ENCODE measurements at places on chromosomes 4 and X.

DNA sequence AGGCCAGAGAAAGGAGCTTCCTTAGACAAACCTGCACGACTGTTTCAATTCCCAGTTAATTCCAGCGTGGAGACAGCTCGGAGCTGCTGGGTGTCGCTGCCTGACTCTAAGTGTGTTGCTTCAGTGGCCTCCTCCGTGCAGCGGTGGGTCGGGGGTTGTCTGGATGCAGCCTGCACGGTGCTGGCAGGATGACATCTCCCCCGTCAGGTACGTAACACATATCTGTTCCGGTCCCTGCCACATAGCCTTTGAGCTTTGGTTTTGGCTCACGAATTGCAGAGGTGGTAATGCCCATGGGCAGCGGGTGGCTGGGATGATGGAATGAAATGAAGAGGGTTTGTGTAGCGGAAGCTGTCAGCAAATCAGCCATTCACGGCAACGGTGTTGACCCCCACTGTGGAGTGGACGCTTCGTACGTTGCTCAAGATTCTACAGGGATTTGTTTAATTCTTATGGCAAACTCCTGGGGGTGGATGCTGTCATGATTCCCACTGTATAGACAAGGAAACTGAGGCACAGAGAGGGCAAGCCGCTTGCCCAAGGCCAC is 33.7 kb upstream of the HMX1 start:
- DNase-seq: no peak

- no peak for DNase-seq
Measured at GRCh38 chr4:152458801-152459302, 77.0 kb downstream of the FBXW7 start.

- DNase-seq: no peak
Measured at GRCh38 chrX:121642415-121642814, 595.0 kb downstream of the GLUD2 start.

- DNase-seq: no peak
Measured at GRCh38 chr4:24988776-24989175, 42.0 kb downstream of the LGI2 start.

DNA sequence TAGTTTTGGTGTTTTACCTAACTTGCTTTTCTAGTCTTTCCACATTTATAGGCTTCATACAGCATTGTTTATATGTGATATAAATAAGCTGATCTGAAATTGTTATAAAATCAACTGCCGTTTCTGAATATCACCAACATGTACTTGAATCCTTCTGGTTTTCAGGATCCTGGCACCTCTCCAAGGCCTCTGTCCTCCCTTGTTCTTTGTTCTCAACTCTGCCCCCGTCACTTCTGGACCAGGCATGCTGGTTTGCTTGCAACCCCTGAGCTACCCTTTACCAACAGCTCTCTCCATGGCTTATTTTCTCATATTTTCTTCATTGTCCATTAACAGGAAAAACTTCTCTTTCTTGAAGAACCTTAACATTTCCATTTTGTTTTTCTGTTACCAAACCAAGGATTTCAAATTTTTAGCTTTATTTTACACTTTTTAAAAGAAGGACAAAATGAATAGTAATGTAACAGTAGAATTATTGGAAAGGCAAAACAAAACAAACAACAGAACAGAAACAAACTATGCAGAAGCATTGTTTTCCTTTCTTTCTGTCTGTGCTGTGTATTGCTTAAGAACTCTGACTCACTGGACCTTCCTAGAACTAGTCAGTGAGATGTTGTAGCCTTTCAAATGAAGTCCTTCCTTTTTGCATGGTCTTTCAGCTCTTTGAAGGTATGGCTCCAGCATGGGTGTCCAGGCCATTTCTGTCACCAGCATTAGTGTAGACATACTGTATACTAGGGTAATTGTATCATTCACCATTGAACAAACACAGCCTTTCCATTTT is 44.8 kb downstream of the BANK1 start:
- no peak for DNase-seq

DNA sequence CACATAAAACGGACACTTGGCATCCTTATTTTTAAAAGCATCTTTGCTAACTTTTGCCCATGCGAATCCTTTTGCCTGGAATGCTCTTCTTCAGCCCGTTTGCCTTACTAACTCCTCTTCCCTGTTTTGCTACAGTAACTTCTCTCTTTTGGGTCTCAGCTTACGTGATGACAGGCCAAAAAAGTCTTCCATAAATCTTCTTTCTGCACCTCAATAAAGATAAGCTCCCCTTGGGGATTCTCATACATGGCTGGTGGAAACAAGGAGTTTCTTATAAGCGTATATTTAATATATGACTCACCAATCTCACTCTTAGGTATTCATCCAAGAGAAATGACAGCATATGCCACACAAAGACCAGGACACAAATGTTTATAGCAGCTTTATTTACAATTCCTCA is 192.7 kb downstream of the RCHY1 start:
- DNase-seq: no peak

- DNase-seq: no peak
Measured at GRCh38 chr4:32485956-32486355, 1765.8 kb downstream of the PCDH7 start.

DNA sequence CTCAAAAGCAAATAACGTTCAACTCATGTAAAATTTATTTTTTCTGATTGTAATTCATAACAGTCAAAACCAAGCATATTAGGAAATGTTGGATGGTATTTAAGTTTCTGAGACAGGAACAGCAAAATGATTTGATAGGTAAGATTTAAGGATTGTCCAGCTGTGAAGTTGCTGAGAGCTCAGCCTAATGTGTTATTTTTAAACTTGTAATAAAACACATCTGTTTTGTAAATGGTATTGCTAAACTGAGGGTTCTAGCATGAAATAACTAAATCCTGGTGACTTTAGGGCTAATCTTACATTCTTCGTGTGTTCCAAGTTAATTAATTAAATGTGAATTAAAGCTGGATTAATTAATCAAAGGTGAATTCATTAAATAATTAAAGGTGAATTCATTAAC is 13.3 kb downstream of the TLR10 start:
- DNase-seq: no peak

GRCh38 chrX:143988356-143988755 is 104.5 kb downstream of the UBE2NL start:
- DNase-seq: no peak

- DNase-seq: no peak
Measured at GRCh38 chr4:21469438-21470300, 478.9 kb downstream of the KCNIP4 start.

DNA sequence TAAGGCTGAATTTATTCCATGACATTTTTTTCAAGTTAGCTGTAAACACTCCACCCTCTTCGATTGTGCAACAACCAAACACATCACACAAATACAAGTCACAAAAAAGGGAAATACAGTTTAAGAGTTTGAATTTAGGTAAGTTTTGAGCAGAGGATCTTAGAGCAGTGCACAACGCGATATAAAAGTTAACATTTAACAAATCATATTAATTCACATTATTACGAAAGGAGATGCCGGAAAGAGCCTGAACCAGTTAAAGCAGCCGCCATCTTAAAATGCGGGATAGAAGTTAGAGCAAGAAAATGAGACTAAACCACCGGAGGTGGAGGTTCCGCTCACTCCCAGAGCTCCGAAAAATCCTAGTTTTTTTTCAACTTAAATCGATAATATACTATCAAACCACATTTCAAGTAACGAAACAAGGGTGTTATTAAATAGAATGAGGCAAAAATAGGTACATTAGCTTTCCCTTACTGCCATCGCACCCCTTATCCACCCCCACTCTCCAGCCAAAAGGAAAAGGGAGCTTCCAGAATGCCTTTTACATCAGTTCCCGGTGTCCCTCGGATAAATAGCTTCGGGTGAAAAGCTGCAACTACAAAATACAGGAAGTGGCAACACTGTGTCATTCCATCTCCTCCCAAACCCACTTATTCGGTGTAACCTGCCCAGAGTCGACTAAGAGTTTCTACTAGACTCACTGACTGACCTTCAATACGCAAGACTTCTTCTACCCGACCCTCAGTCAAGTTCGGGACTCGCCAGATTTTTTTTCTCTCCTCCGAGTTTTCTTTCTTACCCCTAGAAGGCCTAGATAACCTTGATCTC is 1.9 kb downstream of the UBE2D3 start:
- DNase-seq: no peak
